ENCODE measurements at places on chromosomes 12 and 14.

GRCh38 chr12:107635139-107635538 lies 50.5 kb upstream of the PWP1 start:
- DNase-seq, result no peak

GRCh38 chr12:1660304-1661187 lies 30.3 kb upstream of the ADIPOR2 start:
- DNase-seq, result peak; percentile 29

DNA sequence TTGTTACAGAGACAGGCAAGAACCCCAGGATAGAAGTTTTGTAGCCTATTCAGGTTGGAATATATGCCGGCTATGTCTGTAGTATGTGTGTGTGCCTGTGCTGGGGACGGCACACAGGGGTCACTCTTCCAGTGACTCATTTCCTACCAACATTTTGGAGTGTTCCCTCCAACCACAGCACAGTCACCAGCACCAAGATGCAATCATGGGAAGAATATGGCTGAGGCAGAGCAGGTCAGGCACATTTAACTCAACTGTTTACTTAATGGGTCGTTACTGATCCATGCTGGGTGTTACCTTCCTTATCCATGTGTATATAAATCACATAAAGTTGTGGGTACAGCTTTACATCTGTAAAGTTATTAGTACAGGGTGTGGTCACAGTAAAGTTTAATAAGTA lies 178.3 kb downstream of the PRKD1 start:
- no peak for DNase-seq

DNA sequence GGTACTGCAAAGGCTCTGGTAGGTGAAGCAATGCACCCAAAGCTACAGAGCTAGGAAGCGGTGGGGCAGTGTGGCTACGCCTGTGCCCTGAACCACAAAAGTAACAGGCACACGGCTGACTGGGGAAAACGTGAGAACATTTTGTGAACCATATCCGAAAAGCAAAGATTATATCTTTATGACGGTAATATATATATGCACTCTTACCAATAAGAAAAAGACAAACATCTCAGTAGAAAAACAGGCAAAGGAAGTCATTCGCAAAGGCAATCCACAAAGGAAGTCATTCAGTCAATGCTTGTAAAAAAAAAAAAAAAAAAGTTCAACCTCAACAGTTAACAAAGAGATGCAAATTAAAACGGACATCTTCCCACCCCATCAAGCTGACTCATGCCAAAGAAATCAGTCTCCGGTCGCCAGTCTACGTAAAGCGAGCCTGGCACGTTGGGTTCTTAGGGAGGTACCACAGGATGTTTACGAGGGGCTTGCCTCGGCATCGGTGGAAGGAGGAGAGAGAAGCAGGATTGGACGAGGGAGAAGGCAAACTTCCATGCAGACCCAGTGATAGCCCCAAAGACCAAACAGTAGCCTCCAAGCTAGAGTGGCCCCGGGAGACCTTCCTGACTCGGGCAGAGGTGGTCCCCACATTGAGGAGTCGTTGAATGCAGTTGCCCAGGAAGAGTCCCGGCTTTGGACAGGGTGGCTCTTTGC lies 39.4 kb upstream of the PPP2R5C start:
- peak; percentile 35 for DNase-seq

DNA sequence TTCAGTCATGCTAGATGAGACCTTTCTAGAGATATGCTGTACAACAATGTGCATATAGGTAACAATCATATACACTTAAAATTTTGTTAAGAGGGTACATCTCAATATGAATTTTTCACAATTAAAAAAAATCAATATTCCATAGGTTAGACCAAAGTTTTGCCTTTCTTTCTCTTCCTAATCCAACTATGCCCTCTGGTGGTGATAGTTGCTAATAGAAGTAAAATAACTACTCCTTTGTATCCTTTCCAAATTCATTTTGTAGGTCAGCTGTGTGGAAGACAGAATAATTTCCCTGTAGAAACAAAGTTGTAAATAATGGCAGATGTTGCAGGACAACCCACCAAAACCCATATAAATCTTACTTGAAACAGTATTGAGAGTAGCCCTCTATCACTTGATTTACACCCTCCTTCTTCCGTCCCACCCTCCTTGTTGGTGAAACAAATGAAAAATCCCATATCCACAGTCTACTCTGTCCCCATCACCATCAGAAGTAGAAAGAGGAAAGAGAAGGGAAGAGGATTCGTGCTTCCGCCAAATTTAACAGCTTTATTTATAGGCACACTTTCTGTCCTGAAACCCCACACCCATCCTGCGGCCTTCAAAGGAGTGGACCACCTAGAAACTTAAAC lies 34.2 kb upstream of the KICS2 start:
- no peak for DNase-seq

DNA sequence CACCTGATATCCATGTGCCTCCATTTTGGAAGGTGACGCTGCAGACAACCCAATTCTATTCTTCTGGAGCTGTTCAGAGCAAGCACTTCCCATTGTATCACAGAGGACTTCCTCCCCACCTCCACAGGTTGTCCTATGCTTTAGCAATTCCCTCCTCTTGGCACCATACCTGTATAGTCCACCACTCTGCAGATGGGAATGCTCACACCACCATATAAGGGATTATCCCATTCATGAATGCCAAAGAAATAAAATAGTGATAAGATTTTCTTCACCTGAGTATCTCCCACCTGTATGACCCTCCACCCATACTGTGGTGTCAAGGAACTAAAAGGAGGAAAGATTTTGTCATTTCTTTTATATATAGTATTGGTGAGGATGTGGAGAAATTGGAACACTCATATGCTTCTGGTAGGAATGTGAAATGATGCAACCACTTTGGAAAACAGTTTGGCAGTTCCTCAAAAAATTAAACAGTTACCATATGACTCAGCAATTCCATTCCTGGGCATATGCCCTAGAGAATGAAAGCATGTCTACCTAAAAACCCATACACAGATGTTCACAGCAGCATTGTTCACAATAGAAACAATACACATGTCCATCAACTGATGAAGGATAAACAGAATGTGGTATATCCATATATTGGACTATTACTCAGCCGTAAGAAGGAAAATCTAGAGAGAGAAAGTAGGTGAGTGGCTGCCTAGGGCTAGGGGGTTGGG lies 75.2 kb downstream of the FIGNL2 start:
- DNase-seq, result no peak

DNA sequence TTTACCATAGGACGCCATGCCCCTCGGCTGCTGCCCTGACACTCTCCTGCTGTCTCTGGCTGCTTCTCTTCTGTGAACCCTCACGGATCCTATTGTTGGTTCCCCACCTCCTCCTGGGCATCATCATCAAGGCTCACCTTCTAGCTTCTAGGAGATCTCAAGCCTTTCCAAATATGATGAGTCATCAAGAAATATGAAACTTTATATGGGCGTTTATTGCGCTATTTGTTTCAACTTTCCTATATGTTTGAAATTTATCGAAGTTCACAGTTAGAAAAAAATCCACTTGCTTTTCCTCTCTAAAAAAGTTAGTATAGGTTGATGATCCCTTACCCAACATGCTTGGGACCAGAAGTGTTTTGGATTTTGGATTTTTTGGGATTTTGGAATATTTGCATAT lies 2.8 kb upstream of the CRADD start:
- no peak for DNase-seq

DNA sequence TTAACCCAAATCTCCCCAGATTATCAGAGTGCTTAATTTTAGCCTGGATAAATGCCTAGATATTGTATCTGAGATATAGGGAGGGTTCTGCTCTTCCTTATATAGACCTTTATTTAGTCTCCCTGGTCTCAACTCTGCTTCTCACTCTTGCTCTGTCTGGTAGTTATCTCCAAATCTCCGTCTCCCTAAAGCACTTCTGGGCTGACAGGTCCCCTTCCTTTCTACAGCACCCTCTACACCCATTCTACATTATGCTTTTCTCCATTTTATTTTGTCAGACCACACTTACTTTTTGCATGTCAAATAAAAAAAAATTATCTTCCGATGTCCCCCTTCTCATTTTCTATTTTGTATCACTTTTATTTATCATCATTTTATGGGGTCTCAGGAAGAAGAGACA lies 2.0 kb upstream of the ERC1 start:
- no peak for DNase-seq

DNA sequence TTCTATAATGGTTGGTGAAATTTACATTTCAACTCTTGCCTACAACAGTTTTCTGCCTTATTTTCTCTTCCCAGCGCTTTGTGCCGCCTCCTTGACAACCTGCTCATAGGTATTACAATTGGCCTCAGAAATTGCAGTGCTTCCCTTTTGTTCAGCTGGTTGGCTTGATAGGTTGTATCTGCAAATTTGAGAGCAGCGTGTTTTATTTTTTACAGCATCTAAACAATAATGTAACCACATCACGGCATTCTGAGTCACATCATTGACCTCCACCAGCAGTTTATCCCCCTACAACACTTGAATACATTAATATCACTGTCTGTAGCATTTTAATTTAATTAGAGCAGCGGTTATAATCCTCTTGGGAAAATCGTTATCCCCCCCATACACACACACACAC lies 99.4 kb downstream of the ETV6 start:
- no peak for DNase-seq

- DNase-seq, result no peak
These were observed 193.7 kb upstream of the PDE3A start for GRCh38 chr12:20174528-20175175.

- DNase-seq, result no peak
These were observed 36.9 kb downstream of the ITPK1 start for GRCh38 chr14:93078870-93079269.

- no peak for DNase-seq
These were observed 151.4 kb downstream of the SLC35F4 start for GRCh38 chr14:57714487-57714931.

GRCh38 chr14:101497684-101498525 lies 63.4 kb upstream of the DIO3 start:
- no peak for DNase-seq

GRCh38 chr14:65069874-65070413 lies 32.4 kb downstream of the MAX start:
- no peak for DNase-seq

- DNase-seq, result no peak
These were observed 253.1 kb downstream of the PDZRN4 start for GRCh38 chr12:41441180-41441579.

GRCh38 chr12:131104463-131105350 lies 151.0 kb downstream of the ADGRD1 start:
- DNase-seq, result peak; percentile 69

DNA sequence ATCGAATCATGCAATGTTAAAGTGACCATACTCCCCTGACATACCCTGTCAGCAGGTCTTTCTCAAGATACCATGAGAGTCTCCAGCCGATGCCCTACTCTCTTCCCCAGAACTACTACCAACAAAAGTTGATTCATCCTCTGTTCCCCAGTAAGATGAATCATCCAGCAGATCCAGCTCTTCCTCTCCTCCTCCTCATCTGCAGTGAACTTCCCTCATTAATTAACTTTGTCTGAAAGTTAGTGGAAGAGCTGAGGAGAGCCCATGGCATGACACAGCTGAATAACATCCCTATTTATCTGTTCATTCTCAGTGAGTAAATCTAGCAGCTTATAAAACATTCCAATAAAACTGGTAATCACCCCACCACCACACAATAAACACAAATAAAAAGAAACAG lies 213.4 kb downstream of the EGLN3 start:
- no peak for DNase-seq

DNA sequence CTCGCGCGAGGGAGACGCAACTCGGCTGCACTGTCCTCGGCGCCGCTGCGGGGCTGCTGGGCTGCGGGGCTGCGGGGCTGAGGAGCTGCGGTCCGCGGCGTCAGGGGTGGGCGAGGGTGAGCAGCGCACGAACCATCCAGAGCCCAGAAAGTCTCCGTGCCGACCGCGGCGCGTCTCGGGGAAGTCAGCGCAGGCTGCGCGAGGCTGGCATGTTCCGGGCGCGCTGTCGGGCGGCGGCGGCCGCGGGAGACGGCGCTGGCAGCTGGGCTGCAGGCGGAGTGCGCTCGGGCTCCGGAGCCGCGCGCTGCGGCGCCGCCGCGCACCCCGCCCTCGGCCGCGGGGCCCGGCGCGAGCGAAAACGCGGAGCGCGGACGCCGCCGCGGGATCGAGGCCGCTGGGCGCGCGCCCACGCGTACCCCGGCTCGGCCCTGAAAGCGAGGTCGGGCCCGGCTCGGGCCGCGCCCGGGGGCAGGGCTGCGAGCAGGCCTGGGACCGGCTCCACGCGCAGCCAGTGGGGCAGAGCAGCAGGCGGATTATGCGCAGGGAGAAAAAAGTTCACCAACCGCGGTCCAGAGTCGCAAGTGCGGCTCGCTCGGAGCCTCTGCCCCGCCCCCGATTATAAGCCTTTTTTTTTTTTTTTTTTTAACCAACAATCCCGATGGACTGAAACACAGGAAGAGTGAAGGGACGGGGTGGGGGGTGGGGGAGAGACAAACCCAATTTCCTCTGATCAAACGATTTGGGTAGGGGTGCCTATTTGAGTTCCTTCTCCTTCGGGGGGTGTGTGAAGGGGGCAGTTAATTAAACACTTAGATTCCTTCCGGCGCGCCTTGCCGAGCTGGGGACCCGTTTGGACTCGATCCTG lies at the start of gene PRICKLE1:
Gene PRICKLE1, minus strand, starts transcription at position 282 of the 865 bp plus-strand sequence. CDS start 117,230 bp downstream, outside the sequence.
- peak; percentile 27 for DNase-seq

GRCh38 chr12:66190519-66191370 lies 1.7 kb downstream of the IRAK3 start:
- DNase-seq, result no peak

Data from stimulated activated CD4-positive, alpha-beta T cell treated with anti-CD3 and anti-CD28 coated beads, Interleukin-4, amount 100 ng/mL, for 4 hours (primary cell).